CD4-positive, alpha-beta T cell (primary cell): ENCODE measurements at places on chromosomes 1 and 21. TPM values are rescaled to one million over a fixed set of nuclear protein-coding genes. Genes with fewer than 3 reads are reported as not detected.

DNA sequence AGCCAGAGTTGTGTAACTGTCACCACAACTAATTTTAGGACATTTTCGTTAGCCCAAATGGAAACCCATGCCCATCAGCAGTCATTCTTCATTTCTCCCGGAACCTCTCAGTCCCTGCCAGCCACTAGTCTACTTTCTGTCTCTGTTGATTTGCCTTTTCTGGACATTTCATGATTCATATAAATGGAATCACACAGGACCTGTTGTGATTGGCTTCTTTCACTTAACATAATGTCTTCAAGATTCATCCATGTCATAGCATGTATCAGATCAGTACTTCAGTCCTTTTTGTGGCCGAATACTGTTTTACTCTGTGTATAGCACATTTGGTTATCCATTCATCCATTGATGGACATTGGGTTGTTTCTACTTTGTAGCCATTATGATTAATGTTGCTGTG lies 7.1 kb downstream of the SLC66A1 start:
- DNase-seq, result no peak
- H3K4me1 ChIP-seq, result peaks cover 13% of the 10 kb centered on the region
- H3K27me3 ChIP-seq, result no peaks in the 10 kb centered on the region
- no peak overlapping the region for H3K27ac ChIP-seq

Gene PROK1
- total RNA-seq, result not detected

DNA sequence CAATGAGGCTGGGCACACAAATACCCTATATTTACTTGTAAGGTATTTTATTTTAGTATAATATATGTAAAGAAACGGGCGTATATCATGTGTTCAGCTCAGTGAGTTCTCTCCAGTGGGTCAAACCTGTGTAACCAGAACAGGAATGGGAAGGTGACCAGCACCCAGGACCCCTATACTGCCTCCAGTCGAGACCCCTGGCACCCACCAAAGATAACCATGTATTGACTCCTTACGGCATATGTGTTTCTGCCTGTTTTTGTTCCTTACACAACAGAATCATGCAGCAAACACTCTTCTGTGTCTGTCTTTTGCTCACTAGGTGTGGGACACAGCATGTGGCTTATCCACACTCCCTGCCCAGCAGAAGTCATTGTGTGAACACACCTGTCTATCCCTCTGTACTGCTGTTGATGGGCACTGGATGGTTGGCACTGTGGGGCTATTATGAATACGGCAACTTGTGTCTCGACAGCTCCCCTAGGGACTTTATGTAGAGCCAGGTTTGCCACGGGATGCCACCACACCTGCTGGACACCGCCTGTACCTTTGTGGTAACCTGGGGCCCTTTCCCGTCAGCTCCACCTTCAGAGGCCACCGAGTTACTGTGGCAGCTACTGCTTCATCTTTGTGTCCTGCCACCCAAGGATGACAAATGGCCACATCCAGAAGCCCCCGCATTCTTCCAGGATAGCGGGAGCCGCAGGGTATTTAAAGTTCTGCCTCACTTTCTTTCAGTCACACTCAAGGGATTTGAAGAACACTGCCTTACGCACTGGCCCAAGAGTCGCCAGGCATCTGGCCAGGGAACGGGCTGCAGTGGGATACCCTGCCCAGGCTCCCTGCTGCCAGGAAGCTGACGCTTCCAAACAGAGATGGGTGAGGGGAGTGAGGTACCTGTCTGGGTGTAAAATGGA lies 23.5 kb upstream of the C2CD2 start:
- no peaks in the 10 kb centered on the region for H3K36me3 ChIP-seq
- H3K27ac ChIP-seq, result no peak overlapping the region
- DNase-seq, result no peak

GRCh38 chr1:235883261-235883927 lies 16.7 kb upstream of the LYST start:
- DNase-seq, result no peak
- H3K36me3 ChIP-seq, result no peaks in the 10 kb centered on the region
- no peak overlapping the region for H3K27ac ChIP-seq

DNA sequence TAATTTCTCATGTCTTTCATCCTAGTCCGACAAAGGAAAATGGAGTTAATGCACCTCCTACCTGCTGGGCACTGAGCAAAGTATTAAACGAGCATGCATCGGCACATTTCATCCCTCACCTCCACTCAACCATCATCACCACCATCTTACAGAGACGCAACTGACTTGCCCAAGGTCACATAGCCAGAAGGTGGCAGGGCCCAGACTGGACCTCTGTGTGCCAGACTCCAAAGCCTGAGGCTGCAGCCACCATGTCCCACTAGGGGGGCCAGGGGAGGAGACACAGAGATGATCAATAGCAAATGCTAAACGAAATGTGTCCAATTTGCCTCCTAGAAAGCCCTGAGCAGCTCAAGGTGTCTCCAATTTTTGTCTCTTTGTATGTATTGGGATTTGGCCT lies 163.7 kb upstream of the EDN2 start:
- no peak overlapping the region for H3K27ac ChIP-seq
- DNase-seq, result no peak
- H3K27me3 ChIP-seq, result no peaks in the 10 kb centered on the region
- no peak overlapping the region for H3K4me3 ChIP-seq
- H3K4me1 ChIP-seq, result peaks cover 15% of the 10 kb centered on the region
- no peaks in the 10 kb centered on the region for H3K36me3 ChIP-seq

GRCh38 chr1:26110731-26111529 lies 694 bp upstream of the PDIK1L start:
- H3K4me3 ChIP-seq, result peak overlapping the region; percentile 73
- H3K27ac ChIP-seq, result peak overlapping the region; percentile 73

Gene TRIM17
- total RNA-seq, result 0.96 TPM

DNA sequence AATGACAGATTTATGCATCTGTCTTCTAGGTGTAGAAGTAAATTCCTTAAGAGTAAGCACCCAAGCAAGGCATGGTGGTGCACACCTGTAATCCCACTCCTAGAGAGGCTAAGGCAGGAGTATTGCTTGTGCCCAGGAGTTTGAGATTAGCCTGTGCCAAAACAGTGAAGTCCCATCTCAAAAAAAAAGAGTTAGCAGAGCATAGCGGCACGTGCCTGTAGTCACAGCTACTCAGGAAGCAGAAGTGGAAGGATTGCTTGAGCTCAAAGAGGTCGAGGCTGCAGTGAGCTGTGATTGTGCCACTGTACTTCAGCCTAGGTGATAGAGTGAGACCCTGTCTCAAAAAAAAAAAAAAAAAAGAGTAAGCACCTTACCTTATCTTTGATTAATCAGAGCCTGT lies 15.1 kb upstream of the TIPRL start:
- H3K36me3 ChIP-seq, result no peaks in the 10 kb centered on the region
- no peaks in the 10 kb centered on the region for H3K27me3 ChIP-seq
- no peak overlapping the region for H3K27ac ChIP-seq
- no peak for DNase-seq

Gene LCE1B
- not detected for total RNA-seq

- H3K27me3 ChIP-seq, result no peaks in the 10 kb centered on the region
- H3K4me1 ChIP-seq, result peaks cover 50% of the 10 kb centered on the region
- no peaks in the 10 kb centered on the region for H3K36me3 ChIP-seq
- peak within 1 kb of the TSS; percentile 55 for H3K27ac ChIP-seq
Observed at GRCh38 chr1:25543425-25544242, at the start of gene LDLRAP1. TSS of gene LDLRAP1 (plus strand) at chr1:25543606. CDS start at chr1:25543699, 93 bp downstream.

Gene CTSS
- 83.1 TPM for total RNA-seq

Gene RGS5
- 1.6 TPM for total RNA-seq

GRCh38 chr1:205988585-205988995 lies 14.6 kb downstream of the RAB7B start:
- no peaks in the 10 kb centered on the region for H3K36me3 ChIP-seq
- no peaks in the 10 kb centered on the region for H3K4me1 ChIP-seq
- no peak overlapping the region for H3K27ac ChIP-seq
- H3K4me3 ChIP-seq, result no peak overlapping the region
- DNase-seq, result no peak
- H3K27me3 ChIP-seq, result no peaks in the 10 kb centered on the region
